ENCODE measurements at places on chromosomes 13 and 19.

GRCh38 chr19:33502521-33502920, 19.1 kb downstream of the PEPD start:
- no peak for DNase-seq

- DNase-seq = peak; percentile 54
Observed at GRCh38 chr13:28557725-28558520, 63.0 kb upstream of the FLT1 start.

GRCh38 chr13:100392709-100393630, 195.6 kb downstream of the GGACT start:
- peak; percentile 71 for DNase-seq

- no peak for DNase-seq
Observed at GRCh38 chr13:42478531-42479156, 95.3 kb upstream of the TNFSF11 start.

- DNase-seq = no peak
Observed at GRCh38 chr19:33818411-33818810, 21.7 kb downstream of the KCTD15 start.

GRCh38 chr19:1765232-1765903, 12.1 kb downstream of the ONECUT3 start:
- no peak for DNase-seq

GRCh38 chr19:55255618-55256423, 3.0 kb downstream of the PPP6R1 start:
- no peak for DNase-seq

- peak; percentile 83 for DNase-seq
Observed at GRCh38 chr19:6767357-6768235, at the start of gene SH2D3A. TSS of gene SH2D3A (minus strand) at chr19:6767435. CDS start at chr19:6763748, 3,687 bp downstream.

GRCh38 chr19:17393002-17393401, 994 bp downstream of the CCDC194 start:
- no peak for DNase-seq

GRCh38 chr19:55645512-55645881, 2.0 kb downstream of the ZNF581 start:
- DNase-seq = no peak

- DNase-seq = no peak
Observed at GRCh38 chr13:97884707-97885468, 68.6 kb upstream of the IPO5 start.

GRCh38 chr19:35081201-35081600, 34.4 kb upstream of the FXYD3 start:
- no peak for DNase-seq

GRCh38 chr19:50365434-50366306, at the start of gene NAPSA:
TSS of gene NAPSA (minus strand) at chr19:50365639. CDS start at chr19:50365621, 18 bp downstream.
- no peak for DNase-seq

All from lung (tissue), 17 donors.